Kasumi-1 (cell line): ENCODE measurements at places on chromosomes 12 and 14.
A peak's percentile ranks its signal among the peaks of the same experiment; 100 is the strongest.

- peak; percentile 60 for DNase-seq
Observed at GRCh38 chr14:68215629-68216028, 396.1 kb downstream of the RAD51B start.

- DNase-seq: no peak
Observed at GRCh38 chr12:72053604-72054003, 115.0 kb downstream of the TPH2 start.

- DNase-seq: no peak
Observed at GRCh38 chr12:82709794-82710355, 23.2 kb downstream of the TMTC2 start.

- DNase-seq: no peak
Observed at GRCh38 chr12:79183926-79184325, 319.4 kb downstream of the SYT1 start.

DNA sequence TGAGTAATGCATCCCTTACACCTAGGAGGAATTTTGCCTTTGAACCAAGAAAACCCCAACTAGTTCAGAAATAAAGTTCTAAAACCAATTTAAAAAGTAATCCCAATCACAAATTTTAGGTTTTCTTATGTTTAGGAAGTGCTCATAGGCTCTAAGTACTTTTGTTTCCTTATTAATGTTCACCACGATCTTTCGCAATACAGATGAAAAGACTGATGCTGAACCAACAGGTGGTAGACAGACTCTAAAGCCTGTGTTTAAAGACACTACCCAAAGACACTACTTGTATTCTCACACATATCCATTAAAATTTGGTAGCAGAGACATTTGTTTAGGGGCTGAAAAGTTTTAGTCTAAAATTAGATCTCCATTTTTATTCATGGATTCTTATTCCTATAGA, 10.6 kb upstream of the PHLDA1 start:
- DNase-seq: no peak

DNA sequence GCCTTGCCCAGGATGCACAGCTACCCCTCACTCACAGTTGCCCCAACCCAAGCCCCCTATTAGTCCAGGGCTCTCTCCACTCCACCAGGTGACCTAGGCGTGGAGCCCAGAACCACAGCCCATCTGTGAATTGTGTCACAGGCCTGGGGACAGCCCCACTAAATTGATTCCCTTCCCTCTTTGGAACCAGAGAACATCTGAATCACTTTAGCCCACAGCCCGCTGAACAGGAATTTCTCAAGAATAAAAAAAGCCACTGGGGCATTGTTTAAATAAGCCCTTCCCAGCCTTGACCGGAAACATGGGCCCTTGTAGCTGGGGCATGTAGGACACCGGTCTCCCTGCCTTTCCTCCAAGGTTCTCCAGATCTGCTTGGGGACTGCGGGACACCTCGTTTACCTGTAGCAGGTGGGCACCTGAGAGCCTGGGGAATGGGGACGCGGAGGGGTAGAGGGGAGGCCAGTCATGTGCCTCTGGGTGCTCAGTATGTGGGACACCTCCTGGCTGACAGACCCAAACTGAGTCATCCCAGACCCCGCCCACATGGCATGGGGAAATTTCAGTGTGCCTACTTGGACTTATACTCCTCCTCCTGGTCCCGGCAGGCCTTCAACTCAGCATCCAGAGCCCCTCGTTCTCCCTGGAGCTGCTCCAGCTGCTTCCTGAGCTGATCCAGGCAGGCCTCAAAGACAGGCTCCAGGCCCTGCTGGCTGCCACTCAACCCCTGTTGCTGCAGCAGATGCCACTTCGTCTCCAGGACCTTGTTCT, 1.3 kb downstream of the KRT78 start:
- no peak for DNase-seq

- DNase-seq: no peak
Observed at GRCh38 chr12:10178821-10179220, at the start of gene TMEM52B. TMEM52B (plus strand) TSS chr12:10179032; CDS start chr12:10179575, 543 bp downstream.

- DNase-seq: no peak
Observed at GRCh38 chr14:88247228-88247627, 75.8 kb downstream of the KCNK10 start.

GRCh38 chr12:29396774-29397173, 15.8 kb upstream of the ERGIC2 start:
- no peak for DNase-seq

- no peak for DNase-seq
Observed at GRCh38 chr14:75049136-75049535, 2.1 kb downstream of the MLH3 start.

GRCh38 chr14:54515670-54516069, 6.0 kb downstream of the CGRRF1 start:
- DNase-seq: no peak

- no peak for DNase-seq
Observed at GRCh38 chr12:94769776-94770759, 119.7 kb upstream of the TMCC3 start.

DNA sequence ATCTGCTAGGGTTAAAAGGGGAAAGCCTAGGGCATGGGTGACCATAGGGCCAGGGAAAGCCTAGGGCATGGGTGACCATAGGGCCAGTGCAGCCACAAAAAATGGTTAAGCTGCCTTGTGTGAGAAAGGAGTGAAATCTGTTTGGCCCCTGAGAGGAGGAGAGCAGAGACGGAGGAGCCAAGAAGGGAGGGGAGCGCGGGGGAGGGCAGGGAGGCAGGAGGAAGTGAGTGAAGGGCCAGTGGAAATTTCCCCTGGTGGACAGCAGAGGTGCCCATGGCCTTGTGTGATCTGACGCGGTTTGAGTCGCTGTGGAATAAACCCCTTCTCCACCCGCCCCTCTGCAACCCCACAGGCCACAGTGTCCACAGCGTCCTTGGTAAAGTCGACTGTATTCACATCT, 618 bp upstream of the AQP6 start:
- DNase-seq: no peak

- no peak for DNase-seq
Observed at GRCh38 chr14:104138718-104139459, 502 bp downstream of the KIF26A start.

DNA sequence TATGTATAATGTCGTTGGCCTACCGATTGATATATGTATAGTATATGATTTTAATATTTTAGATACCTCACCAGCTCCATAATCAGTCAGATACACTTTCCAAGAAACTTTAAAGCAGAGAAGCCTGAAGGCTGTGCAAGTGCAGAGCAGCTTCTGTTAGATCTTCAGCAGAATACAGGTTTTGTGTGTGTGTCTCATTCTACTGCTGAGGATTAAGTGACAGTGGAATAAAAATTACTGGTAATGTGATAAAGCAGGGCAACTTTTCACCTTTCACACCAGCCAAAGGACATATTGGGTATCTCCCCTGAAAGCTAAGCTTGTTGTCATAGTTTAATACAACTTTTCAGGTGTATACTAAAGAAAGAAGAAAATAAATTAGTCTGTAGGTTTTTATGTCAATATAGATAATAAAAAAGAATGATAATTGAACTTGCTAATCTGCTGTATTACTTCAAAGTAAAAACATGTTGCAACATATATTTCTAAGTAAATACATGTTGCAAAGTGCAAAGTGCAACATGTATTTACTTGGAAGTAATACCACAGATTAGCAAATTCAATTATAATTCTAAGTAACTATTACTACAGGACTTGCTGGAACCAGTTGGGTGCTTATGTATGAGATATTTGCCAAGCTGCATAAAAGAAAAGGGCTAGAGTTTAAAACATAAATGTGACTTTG, 128.3 kb downstream of the SLC16A7 start:
- DNase-seq: no peak

GRCh38 chr14:61616524-61617185, 78.7 kb upstream of the HIF1A start:
- no peak for DNase-seq

- no peak for DNase-seq
Observed at GRCh38 chr12:72734581-72734980, 462.4 kb downstream of the TRHDE start.

DNA sequence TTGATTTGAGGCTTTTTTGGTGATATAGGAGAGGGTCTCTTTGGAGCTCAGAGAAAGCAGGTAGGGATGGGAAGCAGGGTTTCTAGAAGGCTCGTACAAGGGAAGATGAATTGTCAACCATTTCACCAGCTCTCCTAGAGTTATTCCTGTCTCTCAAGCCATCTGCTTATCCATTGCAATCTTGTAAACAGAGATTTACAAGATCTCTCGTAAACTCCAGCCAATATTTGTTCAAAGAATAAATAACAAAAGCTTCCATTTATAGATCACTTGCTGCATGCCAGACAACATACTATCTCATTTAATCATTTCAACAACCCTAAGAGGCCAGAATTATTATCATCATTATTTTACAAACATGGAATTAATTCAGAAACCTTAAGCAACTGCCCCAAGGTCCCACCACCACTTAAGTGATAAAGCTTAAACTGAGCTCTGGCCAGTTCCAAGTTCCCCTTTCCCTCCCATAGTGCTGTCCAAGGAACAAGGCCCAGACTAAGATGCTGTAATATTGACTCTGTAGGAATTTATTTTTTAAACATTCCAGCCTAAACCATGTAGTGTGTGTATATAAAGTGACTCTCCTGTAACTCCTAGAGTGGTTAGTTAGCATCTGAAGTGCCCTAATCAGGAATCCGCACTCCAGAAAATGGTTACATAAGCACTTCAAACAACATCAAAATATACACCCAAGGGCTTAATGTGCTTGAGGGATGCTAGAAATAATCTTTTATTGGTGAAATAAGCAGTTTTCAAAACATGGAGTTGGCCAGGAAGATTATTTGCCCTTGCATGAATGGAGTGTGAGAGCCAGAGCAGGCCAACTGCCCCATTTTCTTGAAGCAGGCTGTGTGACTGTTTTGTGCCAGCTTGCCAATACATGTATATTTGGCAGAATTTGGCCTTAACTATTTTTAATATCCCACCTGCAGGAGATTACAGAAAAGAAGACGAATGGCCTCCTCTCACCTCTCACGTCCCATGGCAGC, 2.8 kb upstream of the PLEKHH1 start:
- no peak for DNase-seq

- no peak for DNase-seq
Observed at GRCh38 chr14:97005934-97006333, 208.8 kb downstream of the VRK1 start.

DNA sequence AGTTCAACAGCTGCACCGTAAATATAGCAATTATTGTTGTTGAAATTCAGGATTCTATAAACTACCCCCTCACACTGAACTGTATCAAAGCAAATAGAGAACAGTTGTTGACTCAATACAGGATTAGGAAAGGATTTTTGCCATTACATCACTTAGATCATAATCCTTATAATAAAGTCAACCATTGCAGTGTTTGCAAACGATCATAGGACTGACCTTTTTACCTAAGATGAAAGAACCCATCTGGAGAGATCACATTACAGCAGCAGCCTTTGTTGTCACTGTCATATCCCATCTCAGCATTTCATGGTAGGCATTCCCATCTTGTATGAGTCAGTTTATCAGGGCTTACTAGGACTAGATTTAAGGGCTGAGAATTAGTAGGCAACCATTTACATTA, 96.1 kb downstream of the IPO8 start:
- no peak for DNase-seq

DNA sequence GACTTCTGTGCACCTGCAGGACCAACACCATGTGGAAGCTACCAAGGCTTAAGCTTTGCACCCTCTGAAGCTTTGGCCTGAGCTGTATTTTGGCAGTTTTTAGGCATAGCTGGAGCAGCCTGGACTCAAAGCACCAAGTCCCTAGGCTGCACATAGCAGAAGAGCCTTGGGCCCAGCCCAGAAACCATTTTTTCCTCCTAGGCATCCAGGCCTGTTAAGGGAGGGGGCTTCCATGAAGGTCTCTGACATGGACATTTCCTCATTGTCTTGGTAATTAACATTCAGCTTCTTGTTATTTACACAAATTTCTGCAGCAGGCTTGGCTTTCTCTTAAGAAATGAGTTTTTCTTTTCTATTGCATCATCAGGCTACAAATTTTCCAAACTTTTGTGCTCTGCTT, 475.8 kb upstream of the FLRT2 start:
- no peak for DNase-seq

DNA sequence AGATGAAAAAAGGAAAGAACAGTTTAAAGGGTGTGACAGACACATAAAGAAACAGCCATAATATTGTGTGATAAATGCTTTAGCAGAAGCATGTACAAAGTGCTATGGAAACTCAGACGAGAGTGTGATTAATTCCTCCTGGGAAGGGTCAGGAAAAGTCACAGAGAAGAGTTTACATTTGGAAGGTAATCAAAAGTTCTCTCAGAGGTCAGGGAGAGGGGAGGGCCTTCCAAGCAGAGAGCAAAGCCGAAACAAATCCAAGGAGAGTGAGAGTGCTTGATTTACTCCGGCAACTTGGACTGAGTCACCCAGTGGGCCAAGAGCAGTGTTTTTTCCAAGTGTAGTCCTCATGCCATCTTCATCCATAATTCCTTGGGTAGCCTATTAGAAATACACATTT, 108.3 kb downstream of the IGF1 start:
- DNase-seq: no peak

- DNase-seq: no peak
Observed at GRCh38 chr12:72270246-72270645, 1.9 kb upstream of the TRHDE start.

- DNase-seq: no peak
Observed at GRCh38 chr12:118773956-118774723, 207.2 kb upstream of the SRRM4 start.

- DNase-seq: no peak
Observed at GRCh38 chr12:28793581-28794151, 355.4 kb upstream of the FAR2 start.

GRCh38 chr12:4118017-4118510, 155.5 kb upstream of the CCND2 start:
- peak; percentile 77 for DNase-seq

- no peak for DNase-seq
Observed at GRCh38 chr14:98736701-98737338, 535.2 kb downstream of the BCL11B start.

- no peak for DNase-seq
Observed at GRCh38 chr14:71931492-71932228, 569 bp upstream of the RGS6 start.

GRCh38 chr14:99860219-99860618, 67.0 kb downstream of the EML1 start:
- DNase-seq: peak; percentile 29

DNA sequence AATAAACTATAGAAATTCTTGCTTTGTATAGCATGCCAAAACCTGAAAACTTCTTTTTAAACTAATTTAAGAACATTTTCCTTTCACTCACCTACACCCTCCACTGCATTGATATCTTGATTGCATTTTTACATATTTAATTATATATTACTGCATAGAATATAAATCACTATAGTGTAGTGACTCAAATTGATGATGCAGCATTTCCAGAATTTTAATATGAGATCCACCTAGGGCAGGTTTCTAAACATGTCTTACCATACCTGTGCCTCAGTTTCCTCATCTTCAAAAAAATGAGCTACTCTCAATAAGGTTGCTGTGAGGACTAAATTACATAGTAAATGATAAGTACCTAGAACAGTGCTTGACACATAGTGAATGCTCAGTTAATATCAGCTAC, 881.5 kb downstream of the RPS29 start:
- no peak for DNase-seq

DNA sequence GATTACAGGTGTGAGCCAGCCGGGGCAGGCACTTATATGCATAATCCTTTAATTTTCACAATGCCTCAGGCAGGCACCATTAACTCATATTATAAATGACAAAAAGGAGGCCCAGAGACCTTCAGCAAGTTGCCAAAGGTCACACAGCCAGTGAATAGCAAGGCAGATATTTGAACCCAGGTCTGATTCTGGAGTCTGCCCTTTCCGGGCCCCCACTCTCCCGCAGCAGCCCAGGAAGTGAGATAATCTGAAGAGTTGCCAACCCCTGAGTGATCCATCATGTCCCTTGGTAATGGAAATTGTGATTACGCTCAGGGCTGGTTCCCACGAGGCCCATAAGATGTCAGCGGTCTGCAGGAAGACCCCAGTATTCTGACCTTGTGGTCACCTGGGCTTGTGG, 95.3 kb upstream of the MED13L start:
- no peak for DNase-seq

GRCh38 chr14:52422650-52423356, 108.7 kb downstream of the PTGER2 start:
- no peak for DNase-seq
